ENCODE measurements at places on chromosomes 11 and 22.

GRCh38 chr22:37229805-37230672 is 14.0 kb downstream of the RAC2 start:
- no peak for DNase-seq

DNA sequence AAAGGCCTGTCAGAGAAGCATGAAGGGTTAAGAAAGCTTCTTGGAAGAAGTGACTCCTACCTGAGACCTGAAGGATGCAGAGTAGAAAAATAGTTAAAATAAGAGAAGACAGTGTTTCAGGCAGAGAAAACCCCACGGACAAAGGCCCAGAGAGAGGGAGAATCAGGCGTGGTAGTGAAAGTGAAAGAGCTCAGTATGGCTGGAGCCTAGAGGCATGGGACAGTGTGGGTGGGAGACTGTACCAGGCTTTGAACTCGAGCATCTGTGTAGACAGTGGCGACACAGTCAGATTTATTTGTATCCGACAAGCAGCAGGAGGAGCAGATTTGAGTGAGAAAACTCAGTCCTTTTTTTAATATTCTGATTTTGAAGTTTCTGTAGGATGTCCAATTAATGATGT is 360.0 kb downstream of the OPCML start:
- DNase-seq, result no peak

DNA sequence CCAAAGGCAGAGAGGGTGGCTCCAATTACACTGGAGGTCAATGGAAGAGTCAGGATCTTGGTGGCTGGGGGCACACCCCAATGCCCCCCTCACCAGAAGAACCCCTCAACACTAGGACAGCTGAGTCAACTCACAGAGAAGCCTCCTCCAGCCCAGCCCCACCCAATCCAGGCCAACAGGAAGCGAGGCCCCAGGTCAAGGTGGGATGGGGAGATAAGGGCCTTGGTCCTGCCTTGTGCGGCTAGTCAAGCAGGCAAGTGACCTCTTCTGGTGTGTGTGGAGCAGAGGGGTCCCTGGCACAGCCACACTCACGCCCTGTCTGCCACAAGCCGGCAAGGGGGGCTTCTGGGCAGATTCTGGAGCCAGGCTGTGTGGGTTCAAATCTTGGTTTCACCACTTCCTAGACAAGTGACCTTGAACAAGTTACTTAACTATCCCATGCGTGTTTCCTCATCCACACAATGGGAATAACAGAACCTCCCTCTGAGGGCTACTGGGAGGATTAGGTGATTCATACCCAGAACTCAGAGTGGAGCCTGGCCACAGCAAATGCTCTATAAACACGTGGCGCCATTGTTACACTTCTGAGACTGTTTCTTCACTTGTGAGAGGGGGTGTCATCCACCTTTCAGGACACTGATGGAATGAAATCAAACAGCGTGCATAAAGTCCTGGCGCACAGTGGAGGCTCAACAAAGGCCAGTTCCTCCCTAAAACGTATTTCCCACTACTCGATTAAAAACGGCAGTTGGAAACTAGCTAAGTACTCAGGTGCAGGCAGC is 3.2 kb downstream of the TTLL12 start:
- no peak for DNase-seq

DNA sequence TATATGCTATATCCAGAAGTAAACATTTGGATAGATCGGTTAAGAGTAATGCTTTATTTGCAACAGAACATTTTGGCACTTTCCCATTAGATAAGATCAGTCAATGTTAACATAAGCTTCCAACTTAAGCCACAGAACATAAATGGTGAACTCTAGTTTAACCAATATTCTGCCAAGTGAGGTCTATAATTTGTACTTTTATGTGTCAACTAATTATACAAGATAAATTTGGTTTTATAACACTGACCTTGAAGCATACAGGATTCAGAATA is 23.5 kb upstream of the BLID start:
- no peak for DNase-seq

DNA sequence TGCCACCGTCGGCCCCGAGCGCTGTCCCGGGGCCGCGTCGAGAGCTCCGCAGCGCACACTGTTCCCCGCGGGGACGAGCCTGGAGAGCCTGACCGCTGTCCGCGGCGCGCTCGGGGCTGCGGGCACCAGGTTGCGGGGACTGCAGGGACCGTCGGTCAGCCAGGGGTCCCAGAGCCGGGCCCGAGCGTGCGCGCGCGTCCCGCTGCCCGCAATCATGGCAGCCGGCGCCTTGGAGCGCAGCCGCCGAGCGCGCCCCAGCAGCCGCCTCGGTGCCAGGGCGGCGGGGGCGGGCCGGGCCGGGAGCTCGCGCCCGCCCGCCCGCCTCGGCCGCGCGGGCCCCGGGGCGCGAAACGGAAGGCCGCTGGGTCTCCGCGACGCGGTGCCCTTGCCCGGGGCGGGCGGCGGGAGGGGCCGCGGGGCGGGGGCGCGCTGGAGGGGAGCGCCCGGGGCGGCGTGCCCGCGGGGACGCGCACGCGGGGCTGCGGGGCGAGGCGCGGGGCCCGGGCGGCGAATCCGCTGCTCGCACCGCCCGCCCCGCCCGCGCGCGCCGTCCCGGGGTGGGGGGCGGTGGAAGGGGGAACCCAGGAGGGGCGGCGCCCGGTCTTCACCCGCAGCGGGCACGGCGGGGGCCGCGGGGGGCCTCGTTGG is 79.4 kb upstream of the PPARA start:
- peak; percentile 75 for DNase-seq

DNA sequence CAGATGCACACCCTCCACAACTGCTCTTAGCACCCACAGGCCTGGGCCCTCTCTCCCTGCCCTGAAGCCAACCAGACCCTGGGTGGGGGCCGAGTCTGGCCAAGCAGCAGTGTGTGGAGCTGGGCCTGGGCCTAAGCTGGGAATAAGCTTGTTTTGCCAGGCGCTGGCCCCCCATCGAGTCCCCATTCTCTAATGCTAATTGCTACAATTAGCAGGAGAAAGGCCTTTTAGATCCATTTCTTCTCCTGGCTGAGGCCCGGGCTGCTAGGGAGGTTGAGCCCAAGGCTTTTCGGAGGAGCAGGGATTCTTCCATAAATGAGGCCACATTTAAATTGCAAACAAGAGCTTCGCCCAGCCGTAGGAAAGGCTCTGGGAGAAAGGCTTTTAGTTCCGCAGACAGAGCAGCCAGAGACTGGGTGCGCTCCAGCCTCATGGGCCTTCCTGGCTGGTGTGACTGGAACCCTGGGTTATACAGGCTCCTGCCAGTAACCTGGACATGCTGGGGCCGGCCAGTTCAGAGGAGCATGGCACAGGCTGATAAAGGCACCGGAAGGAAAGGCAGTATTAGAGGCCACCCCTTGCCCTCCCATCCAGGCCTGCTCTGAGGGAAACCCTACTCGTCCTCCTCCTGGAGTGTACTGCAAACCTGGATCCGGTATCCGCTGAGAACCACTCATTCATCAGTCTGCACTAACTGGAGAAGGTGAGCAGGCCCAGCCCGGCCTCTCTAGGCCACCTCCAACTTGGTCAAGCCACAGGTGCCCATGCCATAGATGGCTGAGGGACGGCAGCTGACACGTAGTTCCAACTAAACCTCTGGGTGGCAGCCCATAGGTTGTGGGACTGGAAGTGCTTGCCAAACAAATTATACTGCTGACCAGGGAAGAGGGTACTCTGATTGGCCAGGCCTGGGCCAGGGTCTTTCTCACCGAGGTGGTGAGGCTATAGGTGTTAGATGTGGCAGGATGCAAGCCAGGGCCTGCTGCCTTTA is 6.2 kb downstream of the KCNQ1OT1 start:
- DNase-seq, result no peak
